Muscle of arm (tissue), 14 donors: ENCODE measurements at places on chromosomes 7 and 10.

GRCh38 chr10:64196638-64197315, 675.6 kb downstream of the REEP3 start:
- no peak for DNase-seq

GRCh38 chr10:69874449-69874848, 72.7 kb downstream of the COL13A1 start:
- peak; percentile 43 for DNase-seq

- DNase-seq: no peak
These were observed 22.9 kb downstream of the SVIL start for GRCh38 chr10:29611781-29612381.

DNA sequence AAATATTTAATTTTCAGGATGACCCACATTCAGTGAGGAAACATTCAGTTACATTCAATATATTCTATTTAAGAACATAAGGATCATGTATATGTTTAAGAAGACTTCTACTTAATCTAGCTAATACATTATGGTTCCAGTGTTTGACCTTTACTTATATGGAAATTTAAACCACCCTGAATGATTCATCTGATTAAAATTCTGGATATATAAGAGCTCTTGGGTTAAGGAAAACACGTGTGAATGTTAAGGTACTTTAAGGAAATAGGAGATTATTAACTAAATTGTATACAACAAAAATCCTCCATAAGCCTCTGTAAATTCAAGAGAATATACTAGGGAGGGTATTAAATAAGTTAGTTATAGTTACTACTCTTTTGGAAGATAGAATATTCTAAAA, 40.9 kb downstream of the HDAC9 start:
- no peak for DNase-seq

DNA sequence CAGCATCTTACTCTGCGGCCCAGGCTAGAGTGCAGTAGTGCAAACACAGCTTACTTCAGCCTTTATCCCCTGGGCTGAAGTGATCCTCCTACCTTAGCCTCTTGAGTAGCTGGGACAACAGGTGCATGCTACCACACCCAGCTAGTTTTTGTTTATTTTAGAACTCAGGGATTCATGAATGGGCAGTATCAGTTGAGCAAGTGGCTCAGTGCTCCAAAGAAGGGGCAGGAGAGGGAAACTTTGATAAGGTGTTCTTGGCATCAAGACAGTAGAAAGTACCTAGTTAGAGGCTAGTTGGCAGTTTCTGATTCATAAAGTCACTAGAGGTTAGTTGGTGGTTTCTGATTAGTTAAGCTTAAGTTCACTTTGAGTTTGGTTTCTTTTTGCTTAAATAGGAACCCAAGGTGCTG, 18.4 kb downstream of the TRIM24 start:
- no peak for DNase-seq

DNA sequence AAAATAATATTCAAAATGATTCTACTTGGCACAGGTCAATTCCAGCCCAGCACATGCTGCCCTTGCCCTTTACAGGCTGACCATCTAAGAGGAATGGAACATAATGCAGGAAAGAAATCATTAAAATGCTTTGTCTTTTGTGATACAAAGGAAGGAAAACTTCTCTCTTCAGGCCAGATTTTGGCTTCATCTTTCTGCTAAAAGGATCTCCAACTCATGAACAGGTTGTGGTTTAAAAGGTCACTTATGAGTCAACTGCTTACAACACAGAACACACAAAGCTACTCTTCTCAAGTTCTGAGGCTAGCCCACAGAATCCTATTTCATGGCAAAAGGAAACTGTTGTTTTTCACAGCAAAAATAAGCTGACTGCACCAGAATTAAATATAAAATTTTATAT, 197.1 kb downstream of the DOCK4 start:
- DNase-seq: no peak

- peak; percentile 70 for DNase-seq
These were observed 30.3 kb downstream of the ADCYAP1R1 start for GRCh38 chr7:31082447-31082846.

DNA sequence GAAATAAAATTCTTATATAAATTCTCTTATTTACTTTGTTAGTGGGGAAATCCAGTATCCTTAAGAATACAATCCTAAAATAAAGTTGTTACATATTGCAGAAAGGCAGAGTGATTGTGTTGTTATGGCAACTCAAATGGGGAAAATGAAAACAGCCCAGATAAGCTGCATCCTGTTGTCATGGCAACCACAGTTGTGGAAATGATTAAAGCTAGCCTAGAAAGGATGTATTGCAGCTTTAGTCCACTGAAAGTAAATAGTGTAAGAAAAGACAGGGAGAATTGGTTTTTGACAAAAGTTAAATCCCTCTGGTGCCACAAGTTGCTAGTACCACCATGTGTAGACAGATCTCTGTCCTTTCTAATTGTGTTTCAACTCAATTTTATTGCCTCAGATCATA, 43.2 kb downstream of the BTRC start:
- peak; percentile 70 for DNase-seq

DNA sequence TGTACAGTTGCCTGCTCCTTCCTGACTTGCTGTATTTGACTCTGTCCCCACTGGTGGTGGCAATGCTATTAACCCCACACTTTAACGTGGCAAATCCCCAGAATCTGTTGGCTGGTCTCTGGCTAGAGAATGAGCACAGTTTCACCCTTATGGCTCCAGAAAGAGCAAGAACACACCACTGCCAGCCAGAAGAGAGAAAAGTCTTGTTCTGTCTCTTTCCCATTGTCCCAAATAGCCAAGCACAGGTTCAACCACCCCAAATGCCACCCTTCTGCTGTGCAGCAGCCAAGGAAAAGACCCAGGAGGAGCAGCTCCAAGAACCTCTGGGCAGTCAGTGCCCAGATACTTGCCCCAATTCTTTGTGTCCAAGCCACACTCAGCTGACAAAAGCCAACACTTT, 11.3 kb downstream of the SLC16A9 start:
- DNase-seq: no peak

GRCh38 chr7:96931891-96932290, 73.5 kb upstream of the DLX6 start:
- no peak for DNase-seq

GRCh38 chr7:139782932-139783331, 5.1 kb upstream of the HIPK2 start:
- DNase-seq: no peak

- no peak for DNase-seq
These were observed 237.5 kb upstream of the GRB10 start for GRCh38 chr7:51019891-51020870.

- DNase-seq: no peak
These were observed 298.7 kb upstream of the NFE2L3 start for GRCh38 chr7:25853314-25853713.

DNA sequence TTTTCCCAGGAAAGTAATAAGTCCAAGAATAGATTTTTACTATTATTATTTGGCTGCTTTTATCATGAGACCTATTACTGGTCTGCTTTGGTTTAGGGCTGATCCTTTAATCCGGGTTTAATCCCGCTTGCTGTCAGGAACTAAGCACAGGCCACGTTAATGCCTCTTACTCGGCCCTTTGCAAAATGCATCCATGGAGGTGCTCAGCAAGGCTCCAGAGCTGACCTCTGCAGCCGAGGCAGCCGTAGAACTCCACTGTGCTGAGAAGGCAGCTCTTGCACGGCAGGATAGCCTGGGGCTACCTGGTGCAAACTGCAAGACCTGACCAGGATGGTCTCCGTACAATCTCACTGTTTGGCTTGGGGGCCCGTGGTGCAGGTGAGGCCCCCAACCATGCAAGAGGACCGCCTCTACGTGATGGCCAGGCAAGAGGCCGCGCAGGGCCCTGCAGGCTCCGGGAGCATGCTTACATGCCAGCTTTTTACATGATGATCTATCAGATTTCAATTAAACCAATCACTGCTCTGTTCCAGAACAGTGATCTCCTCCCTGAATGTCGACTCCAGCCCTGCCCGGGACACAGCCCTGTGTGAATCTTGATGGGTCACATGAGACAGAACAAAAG, 10.4 kb upstream of the CALML3 start:
- DNase-seq: no peak

DNA sequence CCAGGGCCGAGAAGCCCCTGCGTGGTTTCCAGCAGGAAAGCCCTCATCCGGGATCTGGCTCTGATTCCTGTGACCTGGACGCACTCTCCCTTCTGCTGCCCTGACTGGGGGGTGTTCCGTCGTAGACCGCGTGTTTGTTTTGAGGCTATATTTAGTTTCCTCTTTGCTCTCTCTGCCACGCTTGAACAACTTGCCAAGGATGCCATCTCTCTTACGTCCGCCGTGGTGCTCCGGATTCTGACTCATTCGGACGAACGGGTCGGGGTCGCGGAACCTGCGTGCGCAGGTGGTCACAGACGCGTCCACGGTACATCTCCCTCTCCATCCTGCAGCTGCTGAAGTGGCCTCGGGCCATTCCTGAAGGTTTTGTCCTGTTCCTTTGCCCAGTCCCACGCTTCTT, 10.4 kb upstream of the SORCS3 start:
- DNase-seq: no peak

DNA sequence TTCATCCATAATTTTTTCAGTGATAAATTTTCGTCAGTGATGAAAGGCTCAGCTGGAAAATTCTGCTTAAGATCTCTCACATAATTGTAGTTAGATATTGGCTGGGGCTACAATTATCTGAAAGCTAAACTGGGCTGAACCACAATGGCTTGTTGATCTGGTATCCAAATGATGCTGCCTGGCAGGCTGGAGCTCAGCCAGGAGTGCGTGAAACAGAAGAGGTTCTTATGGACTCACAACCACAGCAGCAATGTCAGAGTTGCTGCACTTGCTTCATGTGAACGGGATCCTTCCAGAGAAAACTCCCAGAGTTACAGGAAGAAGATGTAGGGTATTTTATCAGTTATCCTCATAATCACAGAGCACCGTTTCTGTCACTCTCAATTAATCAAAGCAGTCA, 533.2 kb upstream of the POM121L12 start:
- no peak for DNase-seq

DNA sequence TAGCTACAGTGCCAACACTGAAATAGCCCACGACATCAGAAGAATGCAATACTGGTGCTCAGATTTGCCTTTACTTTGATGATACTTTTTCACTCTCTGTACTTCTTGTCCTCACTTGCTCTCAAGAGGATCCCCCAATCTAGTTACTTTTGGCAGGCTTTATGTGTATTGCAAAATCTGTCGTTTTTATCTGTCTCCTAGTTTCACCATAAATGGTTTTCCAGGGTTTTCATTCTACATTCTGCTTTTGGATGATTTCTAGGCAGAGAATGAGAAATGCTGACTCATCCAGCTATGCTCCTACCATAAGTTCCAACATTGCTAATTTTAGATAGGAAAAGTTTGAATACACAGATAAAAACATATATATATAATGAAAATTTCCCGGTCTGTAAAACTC, 659.5 kb upstream of the NRG3 start:
- no peak for DNase-seq

- no peak for DNase-seq
These were observed 150.9 kb downstream of the UBE2H start for GRCh38 chr7:129801882-129802281.

- no peak for DNase-seq
These were observed 13.1 kb downstream of the TAS2R41 start for GRCh38 chr7:143490717-143491306.

- DNase-seq: no peak
These were observed 779 bp upstream of the KIF5B start for GRCh38 chr10:32057036-32057372.

DNA sequence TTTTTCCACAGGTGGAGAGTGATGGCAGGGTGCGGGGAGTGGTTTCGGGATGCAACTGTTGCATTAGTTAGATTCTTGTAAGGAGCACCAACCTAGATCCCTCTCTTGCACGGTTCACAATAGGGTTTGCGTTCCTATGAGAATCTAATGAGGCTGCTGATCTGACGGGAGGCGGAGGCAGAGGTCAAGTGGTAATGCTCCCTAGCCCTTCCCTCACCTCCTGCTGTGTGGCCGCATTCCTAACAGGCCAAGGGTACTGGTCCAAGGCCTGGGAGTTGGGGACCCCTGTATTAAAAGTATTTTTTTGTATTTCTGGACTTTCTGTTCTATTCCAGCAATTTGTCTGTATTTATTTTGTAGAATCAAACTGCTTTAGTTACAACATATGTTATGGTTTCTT, 7.2 kb downstream of the CBLL1 start:
- no peak for DNase-seq

DNA sequence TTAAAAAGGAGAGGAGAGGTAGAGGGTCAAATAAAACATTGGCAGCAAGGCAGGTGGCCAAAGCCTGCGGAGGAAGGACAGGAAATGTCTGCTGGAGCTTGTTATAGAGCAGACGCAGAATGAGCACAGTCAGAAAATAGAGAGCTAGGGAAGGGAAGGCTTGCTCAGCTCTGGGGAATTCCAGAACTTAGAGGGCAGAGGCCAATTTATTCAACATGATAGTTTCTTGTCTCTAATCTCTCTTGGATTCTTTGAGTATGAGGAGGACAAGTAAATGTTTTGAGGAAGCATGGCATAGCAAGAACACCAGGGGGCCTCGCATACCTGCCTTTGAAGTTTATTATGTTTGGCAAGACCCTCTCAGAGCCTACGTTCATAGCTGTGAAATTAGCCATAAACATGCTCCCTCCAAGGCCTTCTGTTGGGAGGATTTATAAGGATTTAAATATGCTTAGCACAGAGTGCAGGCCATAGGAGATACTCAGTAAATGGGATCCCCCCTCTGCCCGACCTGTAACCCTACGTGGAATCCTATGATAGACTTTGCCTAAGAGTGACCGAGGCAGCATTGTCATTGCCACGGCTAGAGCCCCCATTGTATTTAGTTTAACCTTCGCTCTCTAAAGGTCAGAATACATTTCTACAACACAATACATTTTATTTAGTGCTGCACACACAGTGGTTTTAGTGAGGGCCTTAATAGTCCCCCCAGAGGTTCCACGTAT, 293.9 kb downstream of the CCDC3 start:
- DNase-seq: peak; percentile 54

DNA sequence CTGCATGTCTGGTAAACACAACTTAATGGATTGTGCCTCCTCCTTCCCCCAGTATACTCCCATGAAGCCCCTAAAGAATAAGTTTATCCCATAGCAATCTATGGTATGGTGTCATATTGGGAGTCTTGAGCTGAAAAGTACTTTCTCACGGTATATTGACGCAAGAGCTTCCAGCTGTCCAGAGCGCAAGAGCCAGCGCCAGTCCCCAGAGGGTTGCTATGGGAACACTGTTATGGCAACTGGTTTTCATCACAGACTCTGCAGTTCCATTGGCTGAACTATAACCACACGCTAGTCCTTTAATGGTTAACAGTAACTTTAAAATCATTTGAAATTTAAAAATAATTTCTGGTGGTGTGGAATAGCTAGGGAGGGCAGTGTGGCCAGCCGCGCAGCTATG, 46.9 kb downstream of the PRPF18 start:
- DNase-seq: peak; percentile 93

GRCh38 chr10:63578501-63578900, 57.3 kb downstream of the REEP3 start:
- DNase-seq: no peak

GRCh38 chr7:43480581-43480980, 102.3 kb upstream of the STK17A start:
- DNase-seq: no peak

GRCh38 chr7:120370954-120371353, 98.0 kb downstream of the KCND2 start:
- DNase-seq: no peak

DNA sequence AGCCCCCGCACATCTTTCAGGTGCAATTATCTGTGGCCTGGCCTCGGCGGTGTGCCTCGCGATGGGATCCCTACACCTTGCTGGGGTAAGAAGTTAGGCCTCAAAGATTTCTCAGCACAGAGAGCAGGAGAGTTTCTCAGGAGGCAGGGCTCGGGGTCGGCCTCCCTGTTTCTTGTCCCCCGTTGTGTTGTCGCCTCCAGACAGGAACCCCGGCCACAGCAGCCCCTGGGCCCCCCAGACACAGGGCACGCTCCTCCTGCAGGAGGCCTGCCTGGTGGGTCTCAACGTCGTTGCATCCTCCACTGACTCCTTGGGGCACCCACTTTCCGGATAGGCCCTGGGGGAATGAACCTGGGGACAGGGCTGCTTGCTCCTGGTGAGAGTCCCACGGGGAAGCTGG, 229.1 kb upstream of the SHH start:
- no peak for DNase-seq
